ENCODE measurements at places on chromosomes 1 and 21.

- DNase-seq: no peak
These were observed 270.4 kb downstream of the GRIK1 start for GRCh38 chr21:29669416-29669815.

- DNase-seq: no peak
These were observed 54.7 kb upstream of the IFFO2 start for GRCh38 chr1:19010995-19011844.

DNA sequence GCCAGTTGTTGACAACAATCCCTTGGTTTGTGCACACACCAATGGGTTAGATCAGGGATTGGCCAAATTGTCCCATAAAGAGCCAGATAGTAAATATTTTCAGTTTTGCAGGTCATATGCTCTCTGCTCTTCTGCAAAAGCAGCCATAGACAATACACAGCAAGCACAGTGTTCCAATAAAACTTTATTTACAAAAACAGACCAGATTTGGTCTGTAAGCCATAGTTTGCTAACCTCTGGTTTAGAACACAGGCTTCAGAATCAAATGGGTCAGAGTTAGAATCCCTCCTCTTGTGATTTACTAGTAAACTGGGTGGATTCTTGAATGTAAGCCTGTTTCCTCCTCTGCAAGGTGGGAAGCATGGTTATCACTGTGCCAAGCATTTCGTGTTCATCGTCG is 65.3 kb upstream of the EFHD2 start:
- no peak for DNase-seq

GRCh38 chr1:54984131-54984842 is 3.9 kb downstream of the TMEM61 start:
- peak; percentile 18 for DNase-seq

- peak; percentile 83 for DNase-seq
These were observed 1.2 kb upstream of the NEGR1 start for GRCh38 chr1:72283307-72284083.

GRCh38 chr1:169572187-169572586 is 14.1 kb downstream of the F5 start:
- no peak for DNase-seq

DNA sequence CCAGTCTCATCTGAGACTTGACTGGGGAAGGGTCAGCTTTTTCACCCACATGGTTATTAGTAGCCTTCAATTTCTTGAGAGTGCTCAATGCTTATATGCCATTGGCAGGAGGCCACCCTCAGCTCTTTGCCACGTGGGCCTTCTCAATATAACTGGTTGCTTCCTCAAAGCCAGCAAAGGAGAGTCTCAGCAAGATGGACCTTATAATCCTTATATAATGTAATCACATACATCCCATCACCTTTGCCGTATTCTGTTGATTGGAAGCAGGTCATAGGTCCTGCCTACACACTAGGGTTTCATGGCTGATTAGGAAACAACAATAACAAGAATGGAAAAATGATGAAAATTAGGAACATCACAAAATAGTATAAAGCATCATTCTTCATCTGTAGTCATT is 22.9 kb downstream of the TSEN15 start:
- DNase-seq: no peak

- no peak for DNase-seq
These were observed 84.3 kb upstream of the CD53 start for GRCh38 chr1:110788673-110789072.

GRCh38 chr21:46110499-46111192 is 12.7 kb downstream of the COL6A2 start:
- DNase-seq: no peak

GRCh38 chr1:63442141-63442475 is 74.7 kb downstream of the ALG6 start:
- DNase-seq: no peak

GRCh38 chr1:84525779-84526178 is 19.4 kb upstream of the GNG5 start:
- DNase-seq: no peak

DNA sequence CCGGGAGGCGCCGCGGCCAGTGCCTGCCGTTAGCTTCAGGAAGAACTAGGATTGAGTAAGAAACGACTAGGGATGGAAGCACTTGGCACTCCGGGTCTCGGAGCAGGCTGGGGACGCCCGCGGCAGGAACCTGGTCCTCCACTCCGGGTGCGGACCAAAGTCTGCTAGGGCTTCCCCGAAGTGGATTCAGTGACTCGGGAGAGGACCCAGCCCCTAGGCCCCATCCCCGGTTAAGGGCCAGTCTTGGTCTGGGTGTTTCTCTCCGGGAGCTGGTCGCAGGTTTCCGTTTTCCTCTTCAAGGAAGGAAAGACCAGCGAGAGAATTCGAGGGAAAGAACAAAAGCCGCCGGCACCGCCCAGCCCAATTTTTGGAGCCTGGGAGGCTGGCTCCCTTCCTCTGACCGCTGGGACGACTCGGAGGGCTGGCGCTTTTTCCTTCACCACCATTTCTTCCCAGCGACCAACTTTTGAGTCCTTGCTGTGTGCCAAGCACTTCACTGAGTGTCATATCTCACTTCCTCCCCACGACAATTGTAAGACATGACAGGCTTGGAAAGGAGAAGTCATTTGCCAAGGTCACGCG is 16.8 kb upstream of the STMN1 start:
- DNase-seq: peak; percentile 84

GRCh38 chr1:165772739-165773138 is 4.1 kb upstream of the TMCO1 start:
- no peak for DNase-seq

DNA sequence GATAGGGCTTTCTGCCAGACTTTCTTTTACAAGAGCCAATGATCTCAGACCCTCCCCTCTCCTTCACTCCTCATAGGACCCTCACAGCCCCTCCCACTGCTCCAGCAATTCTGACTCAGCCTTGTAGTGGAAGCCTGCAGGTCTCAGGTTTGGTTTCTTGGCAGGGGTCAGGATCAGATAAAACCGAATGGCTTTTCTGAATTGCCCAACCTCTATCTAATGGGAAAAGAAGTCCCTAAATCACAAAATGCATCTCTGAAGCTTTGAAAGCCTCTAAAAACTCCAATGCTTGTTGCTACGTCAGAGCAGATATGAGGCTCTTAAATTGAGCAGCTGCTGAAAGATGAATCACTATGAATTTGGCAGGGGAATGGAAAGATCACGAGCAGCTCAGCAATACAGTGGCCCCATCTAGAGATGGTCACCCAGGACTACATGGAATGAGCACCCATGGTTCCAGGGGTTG is 74.5 kb downstream of the NID1 start:
- no peak for DNase-seq

GRCh38 chr1:67285780-67286488 is 21.7 kb upstream of the IL12RB2 start:
- DNase-seq: no peak

DNA sequence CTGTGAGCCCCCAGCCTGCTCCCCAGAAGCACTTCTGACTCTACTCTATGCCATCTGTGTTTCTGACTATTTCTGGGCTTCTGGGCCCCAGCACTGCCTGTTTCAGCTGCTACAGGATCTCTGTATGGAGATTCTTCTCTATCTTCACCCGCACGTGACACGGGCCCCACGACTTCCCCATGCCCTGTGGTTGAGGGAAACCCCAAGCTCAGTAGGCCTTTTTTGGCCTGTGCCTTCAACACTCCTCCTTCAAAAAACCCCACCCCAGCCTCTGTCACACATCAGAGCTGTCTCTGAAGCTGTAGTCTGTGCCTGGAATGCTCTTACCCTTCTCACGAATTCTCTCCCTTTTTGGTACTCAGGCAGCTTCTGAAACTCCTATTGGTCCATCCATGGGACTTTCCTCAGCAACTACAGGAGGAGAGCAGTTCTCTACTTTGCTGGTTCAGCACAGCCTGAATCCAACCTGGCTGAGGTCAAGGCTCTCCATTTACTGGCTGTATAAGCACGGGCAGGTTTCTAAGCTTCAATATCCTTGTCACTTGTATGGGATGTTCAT is 2.0 kb upstream of the NID1 start:
- no peak for DNase-seq

GRCh38 chr21:29581393-29581792 is 282.7 kb downstream of the BACH1 start:
- no peak for DNase-seq

GRCh38 chr1:117824616-117825015 is 104.8 kb downstream of the GDAP2 start:
- no peak for DNase-seq

DNA sequence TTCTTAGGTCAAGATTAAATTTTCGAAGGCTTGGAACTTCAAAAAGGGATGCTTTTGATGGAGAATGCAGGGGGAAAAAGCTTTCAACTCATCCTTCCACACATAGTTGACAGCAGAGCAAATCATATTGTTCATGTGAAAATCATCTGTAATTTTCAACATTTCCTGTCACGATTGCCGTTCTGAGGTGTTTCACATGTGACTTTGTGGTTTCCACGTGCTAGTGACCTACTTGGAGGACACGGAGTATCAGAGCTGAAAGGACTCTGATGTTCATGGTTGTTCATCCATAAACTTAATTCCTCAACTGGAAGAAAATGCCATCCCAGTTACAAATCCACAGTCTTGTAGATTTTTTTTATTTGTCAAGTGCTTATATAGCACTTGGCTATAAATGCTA is 79.1 kb downstream of the ZP4 start:
- no peak for DNase-seq

DNA sequence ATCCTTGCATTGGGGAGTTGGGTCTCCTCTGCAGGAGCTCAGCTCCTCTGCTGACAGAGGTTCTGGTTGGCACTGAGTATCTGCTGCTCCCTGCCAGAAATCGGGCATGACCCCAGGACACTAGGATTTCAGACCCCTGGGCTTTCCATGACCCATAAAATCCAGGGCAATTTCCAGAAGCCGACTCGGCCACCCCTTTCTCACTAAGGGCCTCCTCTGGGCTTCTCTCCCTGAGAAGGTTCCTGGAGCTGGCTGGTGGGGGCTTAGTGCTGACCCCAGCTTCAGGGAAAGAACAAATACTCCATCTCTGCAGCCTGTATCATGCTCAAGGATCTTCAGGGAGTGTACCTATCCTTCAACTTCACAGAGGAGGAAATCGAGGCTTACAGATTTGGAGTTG is 603.4 kb downstream of the PTPRU start:
- no peak for DNase-seq

DNA sequence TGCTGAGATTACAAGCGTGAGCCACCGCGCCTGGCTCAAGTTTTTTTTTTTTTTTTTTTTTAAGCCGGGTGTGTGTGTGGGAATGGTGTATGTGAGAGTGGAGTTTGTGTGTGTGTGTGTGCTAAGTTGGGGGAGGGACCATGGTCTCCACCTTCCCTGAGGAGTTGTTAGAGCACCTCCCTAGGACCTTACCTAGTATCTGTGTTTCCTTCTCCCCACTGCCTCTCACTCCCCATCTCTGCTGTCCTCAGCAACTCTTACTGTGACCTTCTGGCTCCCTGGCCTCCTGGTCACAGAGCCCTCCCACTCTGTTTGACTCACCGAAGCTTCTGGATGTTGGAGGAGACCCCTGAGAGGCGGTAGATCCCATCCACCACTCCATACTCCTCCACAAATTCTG is 10.4 kb downstream of the ARHGAP30 start:
- no peak for DNase-seq

GRCh38 chr1:59949648-59950047 is 23.1 kb upstream of the CYP2J2 start:
- DNase-seq: no peak

GRCh38 chr1:228082918-228083870 is 686 bp downstream of the ARF1 start:
- no peak for DNase-seq

DNA sequence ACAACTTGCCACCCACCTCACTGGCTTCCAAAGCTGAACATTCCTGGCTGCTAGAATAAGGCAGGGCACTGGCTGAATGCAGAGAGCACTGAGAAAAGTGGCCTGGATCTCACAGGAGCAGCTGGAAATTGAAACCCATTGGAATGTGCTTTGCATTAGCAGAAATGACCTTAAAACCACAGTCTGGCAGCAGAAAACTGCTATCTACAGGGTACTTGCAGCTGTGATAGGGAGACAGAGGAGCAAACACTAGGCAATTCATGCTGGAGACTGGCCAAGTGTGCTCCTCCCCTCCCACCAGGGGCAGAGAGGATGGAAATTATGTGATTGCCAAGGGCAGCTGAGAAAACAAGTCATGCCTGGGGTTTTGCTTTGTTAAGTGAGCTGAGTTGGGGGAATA is 47.2 kb downstream of the HSD3B1 start:
- no peak for DNase-seq

DNA sequence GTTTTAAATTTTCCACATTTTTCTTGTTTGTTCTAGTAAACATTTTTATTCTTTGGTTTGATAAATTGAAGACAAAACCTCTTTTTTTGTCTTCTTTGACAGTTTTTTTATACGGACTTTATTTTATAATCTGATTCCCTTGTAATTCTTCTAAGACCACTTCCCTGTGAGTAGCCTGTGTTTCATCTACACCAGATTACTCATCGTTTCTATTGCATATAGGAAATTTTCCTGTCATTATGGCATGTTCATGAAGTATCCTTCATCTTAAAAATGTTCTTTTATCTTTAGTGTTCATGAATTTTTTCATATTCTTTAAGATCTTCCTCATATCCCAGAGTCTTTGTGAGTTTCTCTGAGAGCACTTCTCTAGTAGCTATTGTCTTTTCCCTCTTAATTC is 109.8 kb downstream of the USP25 start:
- no peak for DNase-seq

GRCh38 chr1:151175041-151175741 is 590 bp downstream of the TMOD4 start:
- DNase-seq: no peak

- no peak for DNase-seq
These were observed 128.8 kb downstream of the KCNJ6 start for GRCh38 chr21:37787456-37787855.

GRCh38 chr1:175062339-175062738 is 5.3 kb upstream of the TNN start:
- DNase-seq: no peak

DNA sequence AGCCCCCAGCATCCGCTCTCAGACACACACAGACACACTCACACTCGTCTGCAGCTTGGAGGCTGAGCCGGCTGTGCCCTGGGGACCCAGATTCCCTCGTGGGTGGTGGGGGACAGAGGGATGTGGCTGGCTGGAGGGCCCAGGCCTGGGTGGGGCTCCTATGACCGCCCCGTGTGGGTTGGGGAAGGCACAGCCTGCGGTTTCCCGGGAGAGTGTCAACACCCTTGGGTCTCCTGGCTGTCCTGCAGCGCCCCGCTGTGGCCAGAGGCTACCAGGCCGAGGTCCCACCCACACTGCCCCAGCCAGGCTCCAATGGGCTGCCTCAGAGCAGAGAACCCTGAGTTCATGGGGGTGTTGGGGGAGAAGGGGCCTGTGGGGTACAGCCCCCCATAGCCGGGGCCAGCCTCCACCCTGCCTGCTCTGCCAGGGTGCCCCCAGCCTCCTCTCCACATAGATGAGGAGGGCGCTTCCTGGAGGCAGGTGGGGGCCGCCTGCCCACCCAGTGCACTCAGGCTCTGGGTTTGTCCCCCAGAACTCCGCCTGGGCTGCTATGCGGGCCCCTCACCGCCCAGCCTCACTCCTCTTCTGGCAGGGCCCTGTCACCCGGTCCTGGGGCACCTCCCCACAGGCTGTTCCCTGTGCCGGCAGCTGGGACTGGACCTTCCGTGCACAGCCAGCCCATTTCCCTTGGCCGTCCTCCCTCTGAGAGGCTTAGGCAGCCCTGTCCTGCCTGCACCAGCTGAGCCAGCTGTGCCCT is at the start of gene TTC34:
TSS of gene TTC34 (minus strand) at position 159 of the 757 bp plus-strand sequence. CDS start 866 bp downstream, outside the sequence.
- DNase-seq: peak; percentile 7

- DNase-seq: no peak
These were observed 119.7 kb downstream of the PROX1 start for GRCh38 chr1:214107322-214108096.
